ENCODE measurements at places on chromosomes 16 and 17. TPM values are rescaled to one million over a fixed set of nuclear protein-coding genes. Genes with fewer than 3 reads are reported as not detected.

DNA sequence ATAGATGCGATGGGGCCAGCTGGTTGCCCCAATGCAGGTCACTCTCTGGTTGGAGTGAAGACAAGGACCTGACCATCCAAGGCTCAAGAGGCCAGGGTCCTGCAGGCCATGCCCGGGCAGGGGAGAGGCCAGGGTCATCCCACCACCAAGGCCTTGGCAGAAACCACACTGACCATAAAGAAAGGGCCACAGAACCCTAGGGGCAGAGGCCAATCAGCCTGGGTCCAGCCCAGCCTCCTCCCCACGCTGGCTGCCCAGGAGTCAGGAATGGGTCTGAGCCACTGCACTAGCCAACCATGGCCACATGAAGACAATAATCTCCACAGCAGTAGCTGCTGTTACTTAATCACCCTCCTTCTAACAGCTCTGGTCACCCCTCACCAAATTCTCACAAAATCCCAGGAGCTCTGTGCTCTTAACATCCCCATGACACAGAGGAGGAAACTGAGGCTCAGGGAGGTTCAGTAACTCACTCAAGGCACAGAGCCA is 10.2 kb upstream of the BCAR1 start:
- H3K36me3 ChIP-seq = peaks cover 13% of the 10 kb centered on the region
- DNase-seq = no peak
- H3K27ac ChIP-seq = peak overlapping the region; percentile 85
- H3K4me1 ChIP-seq = peaks cover 59% of the 10 kb centered on the region
- no peaks in the 10 kb centered on the region for H3K27me3 ChIP-seq
- no peak overlapping the region for H3K4me3 ChIP-seq

DNA sequence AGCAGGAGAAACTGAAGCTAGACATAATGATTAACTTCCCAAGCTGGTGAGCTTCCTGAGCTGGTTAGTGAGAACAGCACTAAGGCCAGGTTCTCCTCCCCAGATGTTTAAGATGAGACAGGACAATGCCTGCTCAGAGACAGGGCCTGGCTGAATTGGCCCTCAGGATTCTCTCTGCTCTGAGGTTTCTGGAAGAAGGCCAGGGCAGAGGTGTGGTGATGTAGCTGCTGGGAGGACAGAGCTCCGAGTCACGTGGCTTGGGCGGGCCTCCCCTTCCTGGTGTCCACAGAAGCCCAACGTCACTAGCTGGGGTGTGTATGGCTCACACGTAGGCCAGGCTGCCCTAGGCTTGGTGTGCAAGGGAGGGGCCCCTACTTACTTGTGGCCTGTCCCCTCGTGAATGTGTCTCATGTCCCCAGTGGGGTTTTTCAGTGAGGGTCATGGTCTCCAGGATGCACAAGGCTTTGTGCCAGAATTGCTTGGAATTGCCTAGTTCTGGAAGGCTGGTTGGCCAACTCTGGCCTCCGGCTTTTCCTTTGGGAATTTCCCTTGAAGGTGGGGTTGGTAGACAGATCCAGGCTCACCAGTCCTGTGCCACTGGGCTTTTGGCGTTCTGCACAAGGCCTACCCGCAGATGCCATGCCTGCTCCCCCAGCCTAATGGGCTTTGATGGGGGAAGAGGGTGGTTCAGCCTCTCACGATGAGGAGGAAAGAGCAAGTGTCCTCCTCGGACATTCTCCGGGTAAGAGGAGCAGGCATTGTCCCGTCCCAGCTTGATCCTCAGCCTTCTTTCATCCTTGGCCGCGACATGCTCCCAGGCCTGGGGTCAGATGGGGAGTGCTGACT is 3.4 kb downstream of the NOD2 start:
- H3K36me3 ChIP-seq = no peaks in the 10 kb centered on the region
- no peak overlapping the region for H3K4me3 ChIP-seq
- H3K27ac ChIP-seq = no peak overlapping the region
- DNase-seq = peak; percentile 88
- peaks cover 13% of the 10 kb centered on the region for H3K4me1 ChIP-seq
- H3K27me3 ChIP-seq = peaks cover 8% of the 10 kb centered on the region

TBC1D3 gene
- not detected for polyA plus RNA-seq

GNAO1 gene
- 15.9 TPM for polyA plus RNA-seq
